ENCODE measurements at places on chromosomes 5 and 9.

- no peak for DNase-seq
Measured at GRCh38 chr5:31417512-31417911, 114.4 kb downstream of the DROSHA start.

DNA sequence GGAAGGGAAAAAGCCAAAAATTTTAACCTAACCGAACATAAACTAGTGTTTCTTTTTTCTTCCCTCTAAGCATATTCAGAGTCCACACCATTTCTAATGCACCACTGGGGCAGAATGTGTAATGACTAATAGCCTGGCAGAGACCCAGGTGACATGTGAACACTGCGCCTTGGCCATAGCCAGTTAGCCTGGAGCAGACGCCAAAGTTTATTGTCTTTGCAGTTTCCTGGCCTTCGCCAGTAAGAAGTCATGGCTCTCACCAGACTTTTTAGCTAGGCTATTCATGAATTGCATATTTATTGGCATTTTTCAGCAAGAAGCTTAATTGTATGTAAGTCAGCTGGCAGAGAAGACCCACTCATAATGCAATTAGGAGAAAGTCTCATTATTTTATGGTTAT lies 182.8 kb upstream of the SLC27A6 start:
- DNase-seq = no peak

DNA sequence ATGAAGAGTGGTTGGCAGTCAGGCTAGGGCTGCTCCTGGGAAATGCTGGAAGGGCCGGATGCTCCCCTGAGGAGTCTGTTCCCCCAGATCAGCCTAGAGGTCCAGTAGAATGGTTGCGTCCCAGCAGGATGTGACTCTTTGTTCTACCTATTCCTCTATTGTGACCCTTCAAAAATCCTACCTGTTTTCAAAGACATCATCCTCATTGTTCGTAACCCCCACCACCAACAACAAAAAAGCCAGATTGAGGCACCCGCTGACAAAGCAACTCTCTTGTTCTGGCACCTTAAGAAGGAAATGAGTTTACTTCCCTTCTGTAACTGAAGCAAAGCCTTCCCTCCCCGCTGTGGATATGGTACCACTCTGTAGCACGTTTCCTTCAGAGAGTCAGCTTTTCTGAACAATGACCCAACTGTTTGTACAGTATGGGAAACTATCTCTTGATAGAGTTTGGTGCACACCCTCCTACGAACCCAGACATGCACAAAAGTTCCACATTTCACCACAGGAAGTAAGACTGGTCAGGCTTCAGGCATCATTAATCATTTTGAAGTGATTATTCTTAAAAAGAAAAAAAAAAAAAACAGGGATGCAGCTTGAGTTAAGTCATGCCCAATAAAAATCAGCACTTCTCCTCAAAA lies 207.2 kb downstream of the ENC1 start:
- no peak for DNase-seq

DNA sequence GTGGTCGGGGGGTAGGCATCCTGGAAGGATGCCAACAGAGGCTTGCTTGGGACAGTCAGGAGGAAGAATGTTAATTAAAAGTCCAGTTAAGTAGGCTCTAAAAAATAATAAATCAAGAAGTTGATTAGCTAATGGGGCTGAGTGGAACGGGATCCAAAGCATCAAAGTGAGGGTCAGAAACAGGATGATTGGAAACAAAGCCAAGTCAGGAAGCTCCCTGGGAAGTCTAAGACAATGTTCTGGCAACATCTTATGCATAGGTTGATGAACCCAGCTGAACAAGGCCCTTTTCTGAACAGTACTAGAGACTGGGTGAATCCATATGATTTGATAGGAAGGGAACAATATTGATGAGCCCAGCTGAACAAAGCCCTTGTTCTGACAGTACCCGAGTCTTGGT lies 50.2 kb upstream of the STARD4 start:
- no peak for DNase-seq

GRCh38 chr5:60843386-60843935 lies 608 bp downstream of the ELOVL7 start:
- DNase-seq = no peak

DNA sequence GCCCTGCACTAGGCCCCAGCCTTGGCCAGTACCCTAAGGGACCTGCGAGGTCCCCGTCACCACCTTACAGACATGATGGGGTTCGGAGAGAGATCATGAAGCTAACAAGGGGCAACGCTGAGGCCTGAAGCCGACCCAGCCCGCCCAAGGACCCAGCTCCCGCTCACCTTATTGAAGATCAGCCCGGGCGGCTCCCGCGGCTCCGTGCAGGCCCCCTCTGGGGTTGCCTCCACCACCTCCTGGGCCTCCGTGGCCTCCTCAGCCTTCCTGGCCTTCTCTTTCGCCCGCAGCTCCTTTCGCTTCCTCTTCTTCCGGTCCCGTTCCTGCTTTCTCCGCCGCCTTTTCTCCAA lies 3.6 kb downstream of the SURF6 start:
- no peak for DNase-seq

- no peak for DNase-seq
Measured at GRCh38 chr9:9719373-9720112, 893.3 kb downstream of the PTPRD start.

GRCh38 chr5:102670224-102670836 lies 84.8 kb upstream of the PAM start:
- no peak for DNase-seq

GRCh38 chr5:123448017-123448617 lies 24.9 kb upstream of the CEP120 start:
- no peak for DNase-seq

DNA sequence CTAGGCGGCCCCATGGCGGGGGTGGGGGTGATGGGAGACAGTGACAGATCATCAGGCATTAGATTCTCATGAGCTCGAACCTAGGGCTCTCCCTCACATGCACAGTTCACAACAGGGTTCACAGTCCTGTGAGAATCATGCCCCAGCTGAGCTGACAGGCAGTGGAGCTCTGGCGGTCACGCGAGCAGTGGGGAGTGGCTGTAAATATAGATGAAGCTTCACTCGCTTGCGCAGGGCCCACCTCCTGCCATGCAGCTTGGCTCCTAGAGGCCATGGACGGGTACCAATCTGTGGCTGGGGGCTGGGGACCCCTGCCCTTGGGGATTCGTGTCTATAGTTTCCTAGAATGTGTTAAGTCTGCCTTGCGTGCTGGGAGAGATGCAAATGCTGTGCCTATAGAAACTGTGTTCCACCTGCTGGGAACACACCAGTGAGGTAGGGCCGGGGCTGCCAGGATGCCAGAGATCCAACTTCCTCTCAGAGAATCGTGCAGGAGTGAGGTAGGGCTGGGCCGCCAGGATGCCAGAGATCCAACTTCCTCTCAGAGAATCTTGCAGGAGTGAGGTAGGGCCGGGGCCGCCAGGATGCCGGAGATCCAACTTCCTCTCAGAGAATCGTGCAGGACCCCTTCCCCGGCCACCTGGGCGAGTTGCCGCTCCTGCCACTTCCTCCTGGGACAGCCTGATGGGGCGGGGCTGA lies 14.1 kb upstream of the EXOC3 start:
- no peak for DNase-seq

GRCh38 chr9:134982311-134982710 lies 64.6 kb upstream of the FCN1 start:
- no peak for DNase-seq

DNA sequence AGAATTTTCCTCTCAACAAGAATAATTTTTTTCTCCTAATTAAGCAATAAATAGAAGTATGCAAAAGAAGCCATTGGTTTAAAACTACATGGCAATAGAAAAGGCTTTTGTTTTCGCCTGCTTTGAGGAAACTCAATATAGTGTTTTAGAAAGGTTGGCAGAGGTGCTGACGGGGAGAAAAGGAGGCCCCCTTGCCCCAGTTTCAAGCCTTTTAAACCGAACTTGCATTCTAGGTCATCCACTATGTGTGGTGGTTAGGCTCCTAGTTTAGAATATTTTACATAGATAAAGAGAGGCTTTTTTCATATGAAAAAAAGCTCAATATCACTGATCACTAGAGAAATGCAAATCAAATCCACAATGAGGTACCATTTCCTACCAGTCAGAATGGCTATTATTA lies 33.5 kb upstream of the CEMIP2 start:
- DNase-seq = no peak

GRCh38 chr5:35337340-35338156 lies 107.3 kb upstream of the PRLR start:
- DNase-seq = no peak

DNA sequence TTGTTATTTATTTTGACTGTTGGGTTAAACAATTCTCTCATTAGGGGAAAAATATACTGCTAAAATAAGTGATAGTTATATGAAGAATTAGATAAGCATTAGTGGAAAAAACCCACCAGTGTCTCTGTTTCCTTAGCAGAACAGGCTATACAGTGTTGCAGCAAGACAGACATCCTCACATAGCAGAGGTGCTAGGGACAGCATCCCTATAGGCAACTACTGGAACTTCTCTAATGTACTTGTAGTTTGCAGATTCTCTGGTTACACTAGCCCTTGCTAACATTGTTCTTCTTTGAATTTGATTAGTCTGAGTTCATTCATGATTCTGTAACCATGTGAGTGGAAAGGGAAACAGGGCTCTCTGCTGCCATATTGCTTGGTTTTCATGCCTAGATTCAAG lies 661.8 kb upstream of the RGMB start:
- no peak for DNase-seq

GRCh38 chr9:13791816-13792215 lies 512.3 kb upstream of the MPDZ start:
- no peak for DNase-seq

- DNase-seq = no peak
Measured at GRCh38 chr5:83509540-83509939, 38.0 kb downstream of the VCAN start.

DNA sequence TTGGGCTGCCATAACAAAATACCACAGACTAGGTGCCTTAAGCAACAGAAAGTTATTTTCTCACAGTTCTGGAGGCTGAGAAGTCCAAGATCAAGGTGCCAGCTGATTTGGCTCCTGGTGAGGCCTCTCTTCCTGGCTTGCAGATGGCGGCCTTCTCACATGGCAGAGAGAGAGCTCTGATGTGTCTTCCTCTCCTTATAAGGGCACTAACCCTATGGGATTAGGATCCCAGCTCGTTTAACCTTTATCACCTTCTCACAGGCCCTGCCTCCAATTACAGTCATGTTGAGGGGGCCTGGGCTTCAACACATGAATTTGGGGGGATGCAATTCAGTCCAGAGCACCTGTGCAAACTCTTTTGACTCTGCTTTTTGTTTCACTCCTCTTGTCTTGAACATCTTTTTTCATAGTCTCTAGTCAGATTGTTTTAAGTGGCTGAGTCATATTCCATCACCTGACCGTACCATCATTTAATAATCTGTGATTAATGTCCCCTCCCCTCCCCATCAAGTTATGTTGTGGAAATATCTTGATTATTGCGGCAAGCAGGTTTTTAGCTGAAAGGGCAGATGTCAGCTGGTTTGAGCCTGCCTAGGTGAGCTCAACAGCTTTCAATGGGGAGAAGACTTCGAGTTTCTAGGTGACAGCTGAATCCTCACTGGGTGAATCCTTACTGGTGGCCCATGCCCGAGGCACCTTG lies 61.8 kb downstream of the NDFIP1 start:
- no peak for DNase-seq

DNA sequence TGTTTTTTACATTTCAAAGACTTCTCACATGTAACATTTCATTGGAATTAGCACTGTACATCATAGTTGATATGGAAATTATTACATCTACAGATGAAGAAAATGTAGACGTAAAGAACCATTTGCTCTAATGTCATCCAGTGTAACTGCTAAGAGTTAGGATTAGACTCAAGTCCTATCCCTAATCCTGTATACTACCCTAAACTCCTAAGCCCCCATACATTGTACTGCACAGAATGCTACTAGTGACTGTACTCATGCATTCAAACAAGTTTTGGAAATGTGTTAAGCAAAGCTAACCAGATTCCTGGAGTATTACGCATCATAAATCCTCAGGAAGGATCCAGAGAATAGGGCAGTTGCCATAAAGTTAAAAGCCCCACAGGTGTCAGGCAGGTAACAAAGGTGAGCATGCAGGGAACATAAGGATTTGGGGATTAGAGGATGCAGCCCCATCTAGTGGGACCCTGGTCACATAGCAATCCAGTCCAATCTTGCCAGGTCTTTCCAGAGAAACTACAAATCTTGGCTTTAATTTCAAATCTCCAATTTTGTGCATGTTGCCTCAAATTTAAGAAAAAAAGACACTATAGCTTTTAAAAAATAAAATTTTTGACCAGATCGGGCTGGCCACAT lies 32.0 kb downstream of the HAVCR1 start:
- no peak for DNase-seq

GRCh38 chr5:164972973-164973372 lies 1467.6 kb downstream of the MAT2B start:
- no peak for DNase-seq

DNA sequence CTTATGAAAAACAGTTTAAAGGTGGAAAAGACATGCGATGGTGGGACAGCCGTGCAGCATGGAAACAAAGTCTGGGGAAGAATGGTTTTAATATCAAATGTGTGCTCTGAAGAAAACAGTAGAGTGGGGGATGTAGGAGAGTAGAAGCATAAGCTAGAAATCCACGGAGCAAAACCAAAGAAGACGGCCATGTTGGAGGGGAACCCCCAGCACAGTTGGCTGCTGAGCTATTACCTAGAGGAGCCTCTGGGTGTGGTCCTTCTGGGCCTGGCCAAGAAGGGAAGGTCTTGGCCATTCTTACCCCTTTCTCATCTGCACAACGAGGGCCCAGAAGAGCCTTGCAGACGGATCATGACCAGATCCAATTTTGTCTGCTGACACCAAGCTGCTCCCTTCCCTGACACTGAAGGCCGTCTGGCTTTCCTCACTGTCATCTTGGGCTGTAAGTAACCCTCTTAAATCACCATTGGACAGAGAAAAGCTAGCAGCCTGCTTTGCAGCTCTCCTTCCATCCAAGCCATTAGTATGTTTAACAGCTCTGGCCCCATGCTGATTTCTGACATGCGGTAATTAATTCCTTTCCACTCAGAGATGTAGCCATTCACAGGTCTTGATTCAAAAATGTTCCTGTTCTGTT lies 189.5 kb downstream of the SEC61B start:
- DNase-seq = no peak

DNA sequence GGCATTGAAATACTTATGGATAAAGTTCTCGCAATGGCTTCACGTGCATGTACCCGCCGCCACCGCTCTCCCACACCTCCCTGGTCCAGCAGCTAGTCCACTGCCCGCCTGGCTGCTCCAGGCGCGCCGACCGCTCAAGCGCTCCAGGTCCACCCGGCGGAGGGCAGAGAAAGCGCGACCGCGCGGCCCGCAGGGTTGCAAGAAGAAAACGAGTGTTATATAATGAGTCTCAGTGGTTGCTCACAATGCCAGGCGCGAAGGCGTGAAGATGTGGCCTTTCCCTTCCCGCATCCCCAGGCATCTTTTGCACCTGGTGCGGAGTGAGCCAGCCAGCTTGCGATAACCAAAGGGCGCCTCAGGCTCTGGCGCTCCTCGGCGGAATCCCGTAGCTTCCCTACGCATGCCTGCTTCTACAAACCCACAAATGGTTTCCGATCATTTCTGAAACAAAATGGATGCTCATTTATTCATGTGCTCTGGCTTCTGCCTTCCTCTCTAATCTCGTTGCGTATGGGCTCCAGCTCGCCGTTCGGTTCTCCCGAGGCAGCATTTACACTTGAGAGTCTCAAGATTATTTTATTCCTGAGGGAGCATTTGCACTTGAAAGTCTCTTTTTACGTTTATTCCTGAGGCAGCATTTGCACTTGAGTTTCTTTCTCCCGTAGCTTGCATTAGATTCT lies 25.7 kb downstream of the CDKN2A start:
- DNase-seq = no peak
